ENCODE measurements at places on chromosomes 2 and 18.

DNA sequence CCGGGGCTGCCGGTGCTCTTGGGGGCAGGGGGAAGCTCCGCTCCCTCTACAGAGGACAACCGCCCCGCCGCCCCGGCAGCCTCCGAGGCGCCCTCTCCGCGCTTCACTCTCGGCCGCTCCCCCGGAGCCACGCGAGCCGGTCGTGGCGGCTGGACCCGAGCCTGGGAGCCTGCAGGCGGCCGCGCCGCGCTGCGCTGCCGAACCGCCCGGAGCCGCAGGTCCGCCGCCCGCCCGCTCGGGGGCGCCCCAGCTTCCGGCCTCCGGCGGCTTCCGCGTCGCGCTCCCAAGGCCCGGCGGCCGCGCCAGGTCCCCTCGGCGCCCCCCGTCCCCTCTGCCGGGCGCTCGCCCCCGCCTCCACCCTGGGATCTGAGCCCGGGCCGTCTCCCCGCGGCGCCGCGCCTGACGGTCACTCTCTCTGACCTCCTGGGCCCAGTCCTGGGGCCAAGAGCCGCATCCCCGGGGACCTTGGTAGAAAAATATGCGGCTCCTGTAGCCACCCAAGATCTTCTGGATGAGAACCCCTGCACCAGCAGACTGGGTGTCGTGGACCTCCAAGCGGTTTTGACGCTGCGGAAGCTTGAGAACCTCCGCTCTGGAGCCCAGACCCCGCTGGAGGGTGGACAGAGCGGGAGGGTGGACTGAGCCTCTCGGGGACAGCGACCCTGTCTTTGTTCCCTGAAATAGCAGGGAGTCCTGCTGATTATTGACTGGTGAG, 44.3 kb downstream of the SERTAD2 start:
- no peak for DNase-seq

DNA sequence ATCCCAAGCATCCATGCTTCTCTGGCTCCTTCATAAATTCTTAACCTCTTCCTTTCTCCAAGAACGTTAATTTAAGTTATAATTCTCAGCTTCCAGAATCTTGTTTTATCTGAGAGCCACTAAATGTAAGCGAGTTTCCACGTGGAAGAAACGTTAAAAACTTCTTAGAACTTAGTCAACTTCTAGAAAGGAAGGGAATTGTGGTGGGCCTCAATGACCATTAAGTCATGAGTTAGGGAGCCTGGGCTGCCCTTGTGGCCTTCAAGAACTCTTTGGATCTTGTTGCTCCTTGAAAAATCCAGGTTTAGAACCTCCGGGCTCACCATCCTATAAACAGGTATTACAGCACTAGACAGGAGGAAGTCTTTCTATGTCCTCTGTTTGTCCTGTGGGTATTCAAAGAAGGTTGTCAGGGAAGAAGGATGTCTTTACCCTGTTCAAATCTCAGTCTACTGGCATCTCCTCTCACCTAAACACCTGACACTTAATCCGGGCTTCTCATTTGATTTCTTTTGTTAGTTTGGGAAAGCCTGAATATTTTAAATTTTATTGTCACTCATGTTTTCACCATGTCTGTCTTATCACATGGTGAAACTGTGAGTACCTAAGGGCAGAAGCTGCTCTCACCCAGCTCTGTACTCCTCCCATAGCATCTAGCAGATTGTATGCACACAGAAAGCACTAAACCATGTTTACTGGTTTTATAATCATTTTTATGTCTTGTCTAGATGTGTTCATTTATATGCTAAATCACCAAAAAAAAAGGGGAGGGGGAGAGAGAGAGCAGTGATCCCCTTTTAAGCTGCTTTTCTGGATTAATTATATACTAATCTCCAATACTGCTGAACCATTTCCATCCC, 6.3 kb downstream of the RND3 start:
- no peak for DNase-seq

GRCh38 chr2:228545748-228546145, 364.3 kb upstream of the SPHKAP start:
- DNase-seq, result no peak

DNA sequence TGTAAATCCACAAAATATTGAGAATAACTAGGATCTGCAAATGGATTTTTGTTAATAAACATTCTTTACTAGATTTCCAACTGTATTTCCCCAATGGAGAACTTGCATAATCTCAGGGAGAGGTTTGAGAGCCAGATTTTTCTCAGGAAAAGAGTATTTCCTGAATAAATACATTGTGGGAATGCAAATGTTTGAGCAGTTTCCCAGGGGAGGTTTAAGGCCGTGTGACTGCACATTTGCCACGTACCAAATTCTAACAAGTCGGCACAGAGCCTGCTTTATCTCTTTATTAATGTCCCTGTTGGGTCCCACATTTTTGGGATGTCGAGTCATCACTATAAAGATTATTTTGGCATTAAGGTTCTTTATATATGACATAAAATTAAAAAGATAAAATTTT, 27.0 kb downstream of the TFPI start:
- DNase-seq, result no peak

DNA sequence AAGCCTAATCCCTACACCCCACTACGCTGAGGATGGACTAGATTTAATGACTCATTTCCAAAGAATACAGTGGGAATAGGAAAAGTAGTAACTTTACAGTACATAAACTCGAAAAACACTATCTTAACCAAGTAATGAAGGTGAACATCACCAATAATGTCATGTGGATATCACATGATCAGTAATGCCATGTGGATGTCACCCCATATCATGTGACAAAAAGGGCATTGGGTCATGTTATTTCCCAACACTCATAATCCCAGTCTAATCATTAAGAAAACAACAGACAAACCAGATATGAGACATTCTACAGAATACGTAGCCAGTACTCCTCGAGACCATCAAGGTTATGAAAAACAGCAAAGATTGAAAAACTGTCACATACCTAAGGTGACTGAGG, 667.3 kb upstream of the CRIM1 start:
- no peak for DNase-seq

DNA sequence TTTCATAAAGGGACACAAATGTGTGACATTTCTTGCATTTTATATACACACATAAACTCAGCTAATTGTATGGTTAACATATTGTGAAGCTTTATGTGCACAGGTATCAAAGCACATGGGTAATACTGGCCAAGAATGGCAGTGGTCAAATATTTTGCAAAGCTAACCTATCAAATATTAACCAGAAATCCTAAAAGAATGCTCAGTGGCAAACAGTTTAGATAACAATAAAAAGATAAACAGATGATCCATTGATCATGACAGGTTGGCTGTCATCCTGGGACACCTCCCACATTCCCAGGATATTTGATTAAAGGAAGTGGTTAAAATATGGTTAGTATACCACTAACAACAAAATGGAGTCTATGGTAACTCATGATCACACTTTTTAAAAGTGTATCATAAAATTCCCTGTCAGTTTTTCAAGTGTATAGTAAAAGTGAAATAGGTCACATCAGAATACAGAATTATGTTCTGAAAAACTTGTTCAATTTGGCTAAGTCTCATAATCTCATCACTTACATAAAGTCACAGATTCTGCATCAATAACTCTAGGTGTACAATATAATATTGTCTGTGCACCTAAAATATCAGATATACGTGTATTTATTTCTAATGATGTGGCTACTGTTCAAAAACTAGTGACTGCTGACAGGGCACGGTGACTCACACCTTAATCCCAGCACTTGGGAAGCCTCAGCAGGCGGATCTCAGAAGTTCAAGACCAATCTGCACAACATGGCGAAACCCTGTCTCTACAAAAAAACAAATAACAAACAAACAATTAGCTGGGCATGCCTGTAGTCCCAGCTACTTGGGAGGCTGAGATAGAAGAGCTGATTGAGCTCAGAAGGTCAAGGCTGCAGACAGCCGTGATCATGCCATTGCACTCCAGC, 48.9 kb downstream of the CDH2 start:
- no peak for DNase-seq

DNA sequence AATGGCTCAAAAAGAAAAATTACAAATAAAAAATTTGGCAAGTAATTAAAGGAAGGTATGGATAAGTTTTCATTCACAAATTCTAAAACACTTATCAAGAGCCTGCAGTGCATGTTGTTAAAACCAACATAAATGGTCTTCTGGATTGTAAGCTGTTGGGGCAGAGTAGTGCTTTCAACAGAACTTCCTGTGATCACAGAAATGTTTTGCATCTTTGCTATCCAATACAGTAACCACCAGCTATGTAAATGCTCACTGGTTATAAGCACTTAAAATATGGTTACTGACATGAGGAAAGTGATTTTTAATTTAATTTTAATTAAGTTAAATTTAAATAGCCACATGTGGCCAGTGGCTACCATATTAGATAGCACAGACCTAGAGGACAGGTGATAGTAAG, 133.1 kb downstream of the NBAS start:
- peak; percentile 100 for DNase-seq

GRCh38 chr2:101112772-101113157, 38.4 kb downstream of the TBC1D8 start:
- DNase-seq, result no peak

GRCh38 chr2:126902152-126902835, 3.6 kb downstream of the TEX51 start:
- DNase-seq, result no peak

GRCh38 chr2:3778851-3779495, 75.6 kb downstream of the DCDC2C start:
- no peak for DNase-seq

DNA sequence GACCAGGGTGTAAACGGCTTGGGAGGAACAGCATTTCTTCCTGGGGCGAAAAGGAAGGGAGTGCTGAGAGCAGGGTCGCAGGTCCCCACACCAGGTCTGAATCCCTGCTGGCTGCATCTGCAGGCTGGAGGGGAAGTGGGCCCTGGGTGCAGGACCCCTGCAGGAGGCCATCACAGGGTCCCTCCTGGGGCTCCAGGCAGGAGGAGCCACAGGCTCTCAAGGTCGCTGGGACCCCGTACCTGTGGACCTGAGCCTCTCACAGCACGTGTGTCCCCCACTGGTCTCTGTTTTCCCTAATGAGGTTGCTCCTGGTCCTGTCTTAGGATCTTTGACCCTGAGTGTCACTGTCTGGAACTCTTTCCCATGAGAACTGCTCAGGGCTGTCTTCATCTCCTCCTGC, 147.8 kb upstream of the ZNF236 start:
- no peak for DNase-seq

DNA sequence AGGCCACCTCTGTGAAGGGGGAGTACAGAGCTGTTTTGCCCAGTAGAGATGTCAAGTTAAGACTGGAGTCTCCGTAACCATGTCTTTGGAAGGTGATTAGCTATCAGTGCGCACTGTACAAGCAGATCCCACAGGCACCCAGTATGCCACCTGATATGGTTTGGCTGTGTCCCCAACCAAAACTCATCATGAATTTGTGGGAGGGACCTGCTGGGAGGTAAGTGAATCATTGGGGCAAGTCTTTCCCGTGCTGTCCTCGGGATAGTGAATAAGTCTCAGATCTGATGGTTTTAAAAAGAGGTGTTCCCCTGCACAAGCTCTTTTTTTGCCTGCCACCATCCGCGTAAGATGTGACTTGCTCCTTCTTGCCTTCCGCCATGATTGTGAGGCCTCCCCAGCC, 90.2 kb downstream of the ACTR2 start:
- DNase-seq, result no peak

DNA sequence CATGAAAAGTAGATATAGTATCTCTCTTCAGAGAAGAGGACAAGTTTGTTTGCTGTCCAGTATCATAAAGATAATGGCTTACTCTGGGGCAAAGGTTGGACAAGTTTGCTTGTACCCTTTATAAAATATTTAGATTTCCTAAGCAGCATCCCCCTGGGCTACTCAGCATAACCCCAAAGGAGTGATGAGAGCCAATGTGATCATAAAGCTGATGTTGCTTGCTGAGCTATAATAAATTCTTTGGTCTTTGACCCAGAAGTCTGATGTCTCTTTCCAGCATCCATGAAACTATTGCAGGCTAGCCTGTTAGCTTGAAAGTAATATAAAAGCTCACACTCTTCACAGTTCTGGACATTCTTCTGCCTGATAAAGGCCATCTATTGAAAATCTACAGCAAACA, 138.3 kb upstream of the STON1 start:
- no peak for DNase-seq

GRCh38 chr2:99861376-99861760, 281.0 kb downstream of the AFF3 start:
- DNase-seq, result no peak

- no peak for DNase-seq
These were observed 96.9 kb downstream of the TGOLN2 start for GRCh38 chr2:85230679-85231467.

GRCh38 chr2:102401456-102401855, 21.5 kb upstream of the IL18RAP start:
- no peak for DNase-seq

GRCh38 chr2:46550686-46551404, 71.5 kb downstream of the TMEM247 start:
- no peak for DNase-seq

DNA sequence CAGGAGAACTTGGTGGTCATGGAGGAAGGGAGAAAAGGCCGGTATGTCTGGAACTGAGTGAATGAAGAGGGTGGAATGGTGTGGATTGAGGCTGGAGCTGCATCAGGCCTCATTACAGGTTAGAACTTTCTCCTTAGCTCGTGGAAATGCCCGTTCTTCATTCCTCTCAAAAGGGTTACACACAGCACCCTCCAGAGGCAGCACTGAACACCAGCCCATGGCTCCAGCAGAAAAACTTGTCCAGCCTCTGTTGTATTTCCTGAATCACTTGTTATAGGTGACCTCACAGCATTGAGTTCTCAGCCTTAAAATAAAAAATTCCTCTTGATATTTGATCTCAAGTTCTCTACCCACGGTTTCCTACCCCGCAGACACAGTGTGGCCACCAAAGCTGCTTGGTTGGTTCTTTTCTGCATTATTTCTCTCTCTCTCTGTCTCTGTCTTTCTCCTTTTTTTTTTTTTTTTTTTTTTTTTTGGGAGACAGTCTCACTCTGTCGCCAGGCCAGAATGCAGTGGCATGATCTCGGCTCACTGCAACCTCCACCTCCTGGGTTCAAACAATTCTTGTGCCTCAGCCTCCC, 89.6 kb downstream of the ITGB1BP1 start:
- peak; percentile 55 for DNase-seq

DNA sequence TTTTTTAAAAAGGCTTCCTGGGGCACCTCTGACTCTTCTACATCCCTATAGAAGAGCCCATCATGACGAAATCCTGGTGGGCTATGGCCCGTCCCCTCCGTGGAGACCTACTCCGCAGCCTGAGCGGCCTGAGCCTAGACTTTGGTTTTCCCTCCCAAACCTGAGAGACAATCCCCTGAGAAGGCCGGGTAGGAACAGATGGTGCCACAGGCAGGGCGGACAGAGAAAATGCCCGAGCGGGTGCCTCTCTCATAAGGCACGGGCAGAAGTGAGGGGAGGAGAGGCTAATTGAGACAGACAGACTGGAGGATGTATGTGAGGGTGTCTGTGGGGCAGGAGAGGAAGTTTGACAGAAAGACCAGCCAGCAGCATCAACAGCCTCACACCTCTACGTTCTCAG, 20.2 kb upstream of the SFXN5 start:
- no peak for DNase-seq
